ENCODE measurements at places on chromosomes 7 and 10. TPM values are rescaled to one million over a fixed set of nuclear protein-coding genes. Genes with fewer than 3 reads are reported as not detected.
A peak's percentile ranks its signal among the peaks of the same experiment; 100 is the strongest.

GRCh38 chr10:33189808-33190207, 144.7 kb downstream of the NRP1 start:
- H3K4me3 ChIP-seq: no peak overlapping the region
- no peaks in the 10 kb centered on the region for H3K36me3 ChIP-seq
- H3K4me1 ChIP-seq: peaks cover 2% of the 10 kb centered on the region
- no peaks in the 10 kb centered on the region for H3K27me3 ChIP-seq
- no peak overlapping the region for H3K27ac ChIP-seq

DNA sequence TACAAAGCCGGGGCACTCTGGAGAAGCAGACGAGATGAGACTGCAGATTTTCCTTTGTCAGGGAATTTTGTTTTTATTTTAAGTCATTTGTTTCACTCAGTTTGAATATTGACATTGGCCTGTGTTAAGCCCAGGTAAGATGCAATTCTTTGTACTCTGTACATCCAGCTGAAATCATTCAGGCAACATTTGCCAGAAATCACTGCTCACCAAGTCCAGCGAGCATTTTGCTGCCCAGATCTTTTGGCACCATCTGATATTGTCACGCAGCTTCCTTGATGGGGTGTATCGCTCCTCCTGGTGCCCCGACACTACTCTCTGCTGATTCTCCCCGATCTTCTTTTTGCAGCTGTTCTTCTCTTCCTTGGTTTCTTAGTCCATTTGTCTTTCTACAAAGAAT, 261.7 kb downstream of the GALNT17 start:
- no peaks in the 10 kb centered on the region for H3K27me3 ChIP-seq
- H3K4me1 ChIP-seq: peaks cover 3% of the 10 kb centered on the region
- H3K27ac ChIP-seq: no peak overlapping the region
- no peaks in the 10 kb centered on the region for H3K36me3 ChIP-seq

The DNA2 gene
- 3.4 TPM for total RNA-seq

DNA sequence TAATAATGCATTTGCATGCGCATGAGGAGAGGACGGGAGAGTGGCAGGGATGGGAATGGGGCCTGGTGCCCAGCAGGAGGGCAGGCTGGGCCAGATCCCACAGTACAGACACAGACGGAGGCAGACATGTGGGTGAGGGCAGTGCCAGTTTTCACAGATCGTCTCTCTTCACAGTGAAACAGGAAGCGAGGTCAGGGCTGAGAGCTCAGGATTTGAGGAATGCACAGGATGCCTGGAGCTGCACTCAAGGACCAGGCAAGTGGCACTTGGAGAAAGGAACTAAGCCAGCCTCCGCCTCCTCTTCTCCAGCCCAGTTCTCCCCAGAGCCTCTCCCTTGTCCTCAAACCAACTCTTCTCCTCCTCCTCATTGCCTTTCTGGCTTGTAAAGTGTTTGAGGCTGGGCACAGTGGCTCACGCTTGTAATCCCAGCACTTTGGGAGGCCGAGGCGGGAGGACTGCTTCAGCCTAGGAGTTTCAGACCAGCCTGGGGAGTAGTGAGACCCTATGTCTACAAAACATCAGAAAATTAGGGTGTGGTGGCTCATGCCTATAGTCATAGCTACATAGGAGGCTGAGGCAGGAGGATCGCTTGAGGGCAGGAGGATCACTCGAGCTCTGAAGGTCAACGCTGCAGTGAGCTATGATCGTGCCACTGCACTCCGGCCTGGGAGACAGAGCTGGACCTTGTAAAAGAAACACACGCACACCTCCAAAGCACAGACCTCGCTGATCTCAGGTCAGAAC, 115.2 kb downstream of the HIP1 start:
- no peaks in the 10 kb centered on the region for H3K36me3 ChIP-seq
- no peak overlapping the region for H3K4me3 ChIP-seq
- H3K27ac ChIP-seq: peak overlapping the region; percentile 57

DNA sequence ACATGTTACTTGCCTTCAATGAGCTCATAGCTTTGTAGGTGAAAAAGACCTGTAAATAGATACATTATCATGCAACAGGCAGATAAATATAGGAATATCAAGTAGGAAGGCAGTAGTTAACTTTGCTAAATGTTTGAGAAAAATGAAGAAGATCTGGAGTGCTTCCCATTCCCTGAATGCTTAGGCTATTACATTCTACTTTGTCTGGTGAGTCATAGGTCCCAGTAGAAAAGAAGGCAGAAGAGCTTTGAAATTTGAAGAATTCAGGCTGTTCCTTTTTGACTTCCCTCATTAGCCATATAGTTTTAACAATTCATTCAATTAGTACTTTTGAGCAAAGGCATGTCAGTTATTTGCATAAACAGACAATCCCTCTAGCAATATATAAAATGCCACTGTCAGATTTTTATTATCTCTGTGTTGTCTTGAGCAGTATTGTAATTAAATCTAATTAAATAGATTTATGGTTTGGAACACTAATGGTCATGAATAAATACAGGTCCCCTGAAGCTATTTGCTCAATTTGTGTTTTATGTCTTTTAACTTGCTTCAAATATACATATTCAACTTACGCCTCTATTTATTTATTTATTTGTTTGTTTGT, 875.0 kb downstream of the REEP3 start:
- no peaks in the 10 kb centered on the region for H3K4me1 ChIP-seq
- H3K4me3 ChIP-seq: no peak overlapping the region
- DNase-seq: no peak
- H3K36me3 ChIP-seq: no peaks in the 10 kb centered on the region

GRCh38 chr7:107505362-107505761, 35.5 kb downstream of the GPR22 start:
- no peak overlapping the region for H3K27ac ChIP-seq
- no peak for DNase-seq
- H3K36me3 ChIP-seq: no peaks in the 10 kb centered on the region
- no peaks in the 10 kb centered on the region for H3K4me1 ChIP-seq
- no peaks in the 10 kb centered on the region for H3K27me3 ChIP-seq

The CDH23 gene
- total RNA-seq: 40.5 TPM

DNA sequence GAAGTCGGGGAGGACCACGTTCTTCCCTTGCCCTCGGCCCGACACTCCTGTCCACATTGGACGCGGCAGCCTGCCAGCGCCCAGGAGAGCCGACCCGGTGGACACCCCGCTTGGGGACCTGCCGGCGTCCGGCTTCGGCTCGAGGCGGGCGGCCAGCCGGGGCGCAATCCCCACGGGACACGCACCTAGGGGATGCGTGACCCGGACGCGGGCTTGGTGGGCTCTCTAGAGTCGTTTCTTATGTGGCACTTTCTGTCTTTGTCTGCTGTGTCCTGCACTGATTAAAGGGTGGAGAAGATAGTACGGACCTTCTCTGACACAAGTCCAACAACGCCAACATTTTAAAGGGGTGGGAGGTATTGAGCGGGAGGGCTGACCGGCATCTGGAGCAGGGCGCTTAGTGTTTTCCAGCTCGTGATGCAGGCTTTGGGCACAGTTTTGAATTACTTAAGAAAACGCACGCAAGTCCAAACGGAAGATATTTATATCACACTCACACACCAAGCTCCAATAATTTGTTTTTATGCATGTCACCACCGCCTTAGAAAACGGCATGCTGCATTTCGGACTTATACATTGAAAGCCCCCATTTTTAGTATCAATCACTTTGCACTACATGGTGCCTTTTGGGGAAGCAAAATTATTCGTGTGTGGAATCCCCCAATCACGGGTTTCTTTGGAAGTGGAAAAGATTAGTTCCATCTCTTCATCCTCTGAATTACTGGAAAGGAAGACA, 3.9 kb upstream of the SPAG6 start:
- H3K36me3 ChIP-seq: no peaks in the 10 kb centered on the region
- peaks cover 12% of the 10 kb centered on the region for H3K27me3 ChIP-seq
- DNase-seq: no peak
- peaks cover 1% of the 10 kb centered on the region for H3K4me1 ChIP-seq
- H3K4me3 ChIP-seq: peak overlapping the region; percentile 80

DNA sequence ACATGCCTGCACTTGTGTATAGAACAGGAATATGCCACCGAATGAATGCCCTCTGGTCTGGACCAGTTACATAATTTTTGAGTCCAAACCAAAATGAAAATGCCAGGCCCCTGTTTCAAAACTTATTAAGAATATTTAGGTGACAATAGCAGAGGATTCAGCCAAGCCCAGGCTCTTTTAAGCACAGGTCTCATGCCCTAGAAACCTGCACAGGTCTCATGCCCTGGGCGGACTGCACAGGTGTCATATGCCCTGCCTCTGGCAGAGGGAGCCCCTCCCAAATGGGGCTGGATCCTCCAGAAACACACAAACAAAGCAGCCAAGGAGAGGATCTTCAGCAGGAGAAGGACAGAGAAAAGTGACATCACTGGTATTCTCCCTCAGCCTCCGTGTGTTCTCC, 605.4 kb upstream of the NRP1 start:
- H3K4me3 ChIP-seq: no peak overlapping the region
- no peaks in the 10 kb centered on the region for H3K27me3 ChIP-seq
- H3K27ac ChIP-seq: no peak overlapping the region
- DNase-seq: no peak
- H3K36me3 ChIP-seq: no peaks in the 10 kb centered on the region

- H3K27me3 ChIP-seq: no peaks in the 10 kb centered on the region
- no peak overlapping the region for H3K27ac ChIP-seq
- DNase-seq: no peak
These were observed 71.5 kb downstream of the PTF1A start for GRCh38 chr10:23263441-23264164.
